Heart left ventricle (tissue), 16 donors: ENCODE measurements at places on chromosomes 2 and 18.

- no peak overlapping the region for H3K27ac ChIP-seq
- no peak overlapping the region for H3K4me3 ChIP-seq
- H3K4me1 ChIP-seq: no peaks in the 10 kb centered on the region
- no peaks in the 10 kb centered on the region for H3K27me3 ChIP-seq
Observed at GRCh38 chr18:23629444-23629946, 33.2 kb downstream of the ANKRD29 start.

DNA sequence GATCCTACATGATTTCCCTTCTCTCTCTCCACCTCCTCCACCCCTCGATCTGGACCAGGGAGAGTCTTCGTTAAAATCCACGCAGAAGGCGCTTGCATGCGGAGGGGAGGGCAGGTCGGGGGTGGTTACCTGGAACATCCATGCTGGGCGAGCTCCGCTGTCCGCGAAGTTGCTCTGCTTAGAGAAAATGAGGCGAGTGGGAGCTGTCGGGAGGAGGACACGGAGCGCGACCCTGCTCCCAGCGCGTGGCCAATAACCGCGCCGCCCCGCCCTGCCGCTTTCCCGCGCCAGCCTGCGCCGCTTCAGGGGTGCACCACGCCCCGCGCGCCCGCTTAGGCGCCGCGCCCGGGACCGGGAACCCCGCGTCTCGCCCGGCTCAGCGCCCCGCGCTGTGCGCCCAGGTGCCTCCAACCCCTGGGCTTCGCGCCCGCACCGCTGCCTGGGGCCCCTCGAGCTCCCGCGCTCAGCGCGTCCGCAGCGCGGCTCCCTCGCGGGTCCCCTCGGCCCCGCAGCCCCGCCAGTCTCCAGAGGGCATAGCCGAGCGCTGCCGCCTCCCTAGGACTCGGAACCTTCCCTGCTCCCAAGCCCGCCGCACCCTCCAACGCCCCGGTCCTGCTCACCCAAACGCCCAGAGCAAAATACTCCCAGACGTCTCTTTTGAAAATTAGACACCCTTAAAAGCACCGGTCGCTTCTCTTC lies 636 bp downstream of the CBLN2 start:
- no peaks in the 10 kb centered on the region for H3K4me1 ChIP-seq
- peaks cover 73% of the 10 kb centered on the region for H3K27me3 ChIP-seq
- H3K36me3 ChIP-seq: no peaks in the 10 kb centered on the region

- peaks cover 83% of the 10 kb centered on the region for H3K4me1 ChIP-seq
- H3K27me3 ChIP-seq: no peaks in the 10 kb centered on the region
- H3K27ac ChIP-seq: no peak overlapping the region
- no peaks in the 10 kb centered on the region for H3K36me3 ChIP-seq
- no peak for DNase-seq
- H3K4me3 ChIP-seq: no peak overlapping the region
Observed at GRCh38 chr2:74005786-74006185, 21.1 kb downstream of the TET3 start.

DNA sequence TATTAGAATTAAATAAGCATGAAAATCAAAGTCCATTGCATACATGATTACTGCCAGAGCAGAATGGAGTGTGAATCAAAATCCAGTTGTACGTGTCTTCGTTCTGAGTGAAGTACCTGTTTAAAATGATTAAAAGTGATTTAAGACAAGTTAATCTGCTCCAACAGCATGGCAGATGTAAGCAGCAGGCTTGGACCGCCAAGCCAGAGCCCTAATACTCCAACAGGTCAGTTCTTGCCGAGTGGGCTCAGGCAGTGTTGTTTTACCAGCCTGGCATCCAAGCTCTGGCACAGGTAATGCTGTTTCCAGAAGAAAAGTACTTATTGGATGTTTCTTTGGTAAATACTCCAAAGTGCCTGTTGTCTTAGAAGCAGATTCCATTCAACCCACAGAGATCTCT lies 171.4 kb upstream of the EPAS1 start:
- no peaks in the 10 kb centered on the region for H3K27me3 ChIP-seq
- no peak for DNase-seq
- H3K36me3 ChIP-seq: no peaks in the 10 kb centered on the region
- H3K4me1 ChIP-seq: peaks cover 8% of the 10 kb centered on the region
- H3K4me3 ChIP-seq: no peak overlapping the region
- no peak overlapping the region for H3K27ac ChIP-seq

DNA sequence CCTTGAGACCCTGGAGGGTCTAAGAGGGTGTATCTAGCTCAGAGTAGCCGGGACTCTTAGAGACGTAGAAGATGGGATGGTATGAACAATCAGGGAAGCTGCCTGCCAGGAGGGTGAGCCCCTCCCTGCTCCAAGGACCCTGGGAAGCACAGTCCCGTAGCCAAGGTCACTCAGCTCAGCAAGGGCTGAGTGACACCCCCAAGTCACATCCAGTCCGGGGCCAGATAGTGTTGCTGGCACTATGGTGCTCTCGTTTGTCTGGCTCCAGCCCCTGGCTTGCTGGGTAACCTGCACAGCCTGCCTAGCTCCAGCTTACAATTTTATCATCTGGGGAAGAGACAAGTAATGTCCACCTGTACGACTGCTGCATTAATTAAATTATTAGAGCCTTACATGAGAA lies 22.3 kb downstream of the REEP1 start:
- H3K36me3 ChIP-seq: no peaks in the 10 kb centered on the region
- peak overlapping the region; percentile 77 for H3K27ac ChIP-seq
- DNase-seq: no peak
- no peaks in the 10 kb centered on the region for H3K27me3 ChIP-seq
- H3K4me1 ChIP-seq: peaks cover 3% of the 10 kb centered on the region

GRCh38 chr2:152094014-152094413 lies 4.8 kb downstream of the CACNB4 start:
- no peak overlapping the region for H3K27ac ChIP-seq
- no peak for DNase-seq
- H3K27me3 ChIP-seq: no peaks in the 10 kb centered on the region
- no peak overlapping the region for H3K4me3 ChIP-seq
- no peaks in the 10 kb centered on the region for H3K36me3 ChIP-seq

GRCh38 chr2:161241894-161242293 lies 66.3 kb upstream of the PSMD14 start:
- no peaks in the 10 kb centered on the region for H3K27me3 ChIP-seq
- no peak overlapping the region for H3K27ac ChIP-seq
- no peak overlapping the region for H3K4me3 ChIP-seq
- peaks cover 22% of the 10 kb centered on the region for H3K4me1 ChIP-seq
- no peaks in the 10 kb centered on the region for H3K36me3 ChIP-seq

- H3K27me3 ChIP-seq: no peaks in the 10 kb centered on the region
- H3K4me3 ChIP-seq: no peak overlapping the region
- DNase-seq: no peak
- H3K27ac ChIP-seq: peak overlapping the region; percentile 85
- H3K4me1 ChIP-seq: peaks cover 17% of the 10 kb centered on the region
- H3K36me3 ChIP-seq: peaks cover 3% of the 10 kb centered on the region
Observed at GRCh38 chr2:30514134-30514847, 67.2 kb downstream of the LCLAT1 start.

GRCh38 chr18:57430079-57431001 lies 4.8 kb upstream of the ONECUT2 start:
- H3K27me3 ChIP-seq: peaks cover 60% of the 10 kb centered on the region
- H3K36me3 ChIP-seq: no peaks in the 10 kb centered on the region
- no peak overlapping the region for H3K4me3 ChIP-seq

DNA sequence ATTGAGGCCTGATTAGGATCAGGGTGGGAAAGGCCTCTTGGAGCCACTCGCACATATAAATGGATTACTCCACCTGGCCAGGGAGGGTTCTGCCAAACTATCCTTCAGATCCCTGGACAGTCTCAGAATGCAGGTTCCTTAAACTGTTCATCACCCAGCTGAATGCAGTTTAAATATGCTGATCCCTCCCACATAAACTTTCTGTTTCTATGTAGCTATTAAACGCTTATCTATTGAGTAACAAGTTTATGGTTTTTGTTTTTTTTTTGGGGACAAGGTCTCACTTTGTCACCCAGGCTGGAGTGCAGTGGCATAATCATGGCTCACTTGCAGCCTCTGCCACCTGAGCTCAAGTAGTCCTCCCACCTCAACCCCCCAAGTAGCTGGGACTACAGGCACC lies 1.9 kb downstream of the CAD start:
- no peaks in the 10 kb centered on the region for H3K27me3 ChIP-seq
- peaks cover 9% of the 10 kb centered on the region for H3K4me1 ChIP-seq
- H3K27ac ChIP-seq: no peak overlapping the region
- H3K4me3 ChIP-seq: no peak overlapping the region

DNA sequence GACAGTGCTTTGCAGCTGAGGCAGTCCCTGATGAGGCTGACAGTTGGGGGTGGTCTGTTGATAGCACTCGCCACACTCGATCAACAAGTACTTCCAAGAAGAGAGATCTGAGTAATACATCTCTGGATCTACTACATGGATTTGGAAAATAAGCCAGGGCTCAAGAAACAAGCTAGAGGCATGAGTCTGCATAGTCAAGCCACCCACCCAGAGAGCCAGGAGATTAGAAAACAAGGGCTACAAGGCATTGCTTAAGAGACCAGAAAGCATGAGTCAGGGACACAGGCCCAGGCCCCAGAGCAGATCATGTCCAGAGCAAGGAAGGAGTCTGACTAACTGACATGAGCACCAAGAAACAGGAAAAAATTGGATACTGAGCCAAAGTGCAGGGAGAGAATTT lies 196.9 kb upstream of the CWC22 start:
- no peak overlapping the region for H3K4me3 ChIP-seq
- H3K36me3 ChIP-seq: no peaks in the 10 kb centered on the region
- no peaks in the 10 kb centered on the region for H3K27me3 ChIP-seq
- H3K27ac ChIP-seq: no peak overlapping the region
- DNase-seq: no peak
- H3K4me1 ChIP-seq: no peaks in the 10 kb centered on the region

GRCh38 chr18:39486268-39486667 lies 1920.7 kb upstream of the CELF4 start:
- H3K27ac ChIP-seq: no peak overlapping the region
- no peaks in the 10 kb centered on the region for H3K4me1 ChIP-seq
- H3K36me3 ChIP-seq: no peaks in the 10 kb centered on the region
- H3K4me3 ChIP-seq: no peak overlapping the region
- DNase-seq: no peak
- no peaks in the 10 kb centered on the region for H3K27me3 ChIP-seq

DNA sequence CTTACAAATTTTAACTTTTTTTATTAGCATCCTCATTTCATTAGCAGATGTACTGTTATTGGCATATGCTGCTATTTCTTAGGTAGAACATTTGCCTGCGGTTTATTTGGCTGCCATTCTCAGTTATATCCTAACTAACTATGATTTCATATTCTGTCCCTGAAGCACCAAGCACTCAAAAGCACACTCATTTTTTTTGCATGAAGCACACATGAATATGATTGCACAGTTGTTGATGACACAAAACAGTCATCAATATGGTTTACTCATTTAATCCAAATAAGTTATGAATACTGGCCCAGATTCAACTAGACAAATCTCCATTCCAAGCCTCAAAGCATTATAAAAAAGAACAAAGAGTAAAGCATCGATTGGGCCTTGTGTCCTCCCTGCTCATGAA lies 129.4 kb upstream of the CNTNAP5 start:
- H3K4me1 ChIP-seq: no peaks in the 10 kb centered on the region
- no peak for DNase-seq
- H3K36me3 ChIP-seq: no peaks in the 10 kb centered on the region
- no peak overlapping the region for H3K4me3 ChIP-seq
- H3K27me3 ChIP-seq: no peaks in the 10 kb centered on the region
- no peak overlapping the region for H3K27ac ChIP-seq

- peaks cover 6% of the 10 kb centered on the region for H3K4me1 ChIP-seq
- no peaks in the 10 kb centered on the region for H3K36me3 ChIP-seq
- no peak overlapping the region for H3K4me3 ChIP-seq
- H3K27me3 ChIP-seq: no peaks in the 10 kb centered on the region
Observed at GRCh38 chr18:9835113-9835755, 50.5 kb upstream of the TXNDC2 start.

- no peaks in the 10 kb centered on the region for H3K4me1 ChIP-seq
- no peaks in the 10 kb centered on the region for H3K36me3 ChIP-seq
- H3K4me3 ChIP-seq: peak overlapping the region; percentile 53
- no peaks in the 10 kb centered on the region for H3K27me3 ChIP-seq
Observed at GRCh38 chr2:24920809-24921441, 888 bp upstream of the ADCY3 start.

- H3K4me3 ChIP-seq: no peak overlapping the region
- no peak overlapping the region for H3K27ac ChIP-seq
- no peaks in the 10 kb centered on the region for H3K36me3 ChIP-seq
- no peaks in the 10 kb centered on the region for H3K4me1 ChIP-seq
- H3K27me3 ChIP-seq: peaks cover 9% of the 10 kb centered on the region
Observed at GRCh38 chr18:61900504-61901281, 7.9 kb upstream of the RNF152 start.

- no peak for DNase-seq
- H3K27ac ChIP-seq: no peak overlapping the region
- H3K4me1 ChIP-seq: peaks cover 5% of the 10 kb centered on the region
- no peaks in the 10 kb centered on the region for H3K36me3 ChIP-seq
- H3K4me3 ChIP-seq: no peak overlapping the region
Observed at GRCh38 chr2:29269765-29270109, 154.5 kb downstream of the CLIP4 start.

DNA sequence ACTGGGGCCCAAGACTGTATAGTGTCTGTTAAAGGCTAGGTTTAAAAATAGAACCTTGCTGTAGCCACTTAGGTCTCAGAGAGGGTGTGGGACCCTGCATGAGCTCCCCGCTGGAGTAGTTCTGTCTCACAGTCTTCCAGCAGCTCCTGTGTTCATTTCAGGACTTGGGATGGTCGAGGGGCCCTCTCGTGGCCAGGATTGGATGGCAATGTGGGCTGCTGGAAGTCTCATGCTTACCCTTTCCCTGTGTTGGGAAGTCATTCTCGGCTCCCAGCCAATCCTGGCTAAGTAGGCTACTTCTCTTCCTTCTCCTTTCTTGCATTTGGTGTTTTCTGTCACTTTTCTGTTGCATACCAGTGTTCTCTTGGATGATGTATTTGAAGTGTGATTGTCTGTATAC lies 284.0 kb upstream of the GCFC2 start:
- no peak for DNase-seq
- no peaks in the 10 kb centered on the region for H3K36me3 ChIP-seq
- no peaks in the 10 kb centered on the region for H3K4me1 ChIP-seq

DNA sequence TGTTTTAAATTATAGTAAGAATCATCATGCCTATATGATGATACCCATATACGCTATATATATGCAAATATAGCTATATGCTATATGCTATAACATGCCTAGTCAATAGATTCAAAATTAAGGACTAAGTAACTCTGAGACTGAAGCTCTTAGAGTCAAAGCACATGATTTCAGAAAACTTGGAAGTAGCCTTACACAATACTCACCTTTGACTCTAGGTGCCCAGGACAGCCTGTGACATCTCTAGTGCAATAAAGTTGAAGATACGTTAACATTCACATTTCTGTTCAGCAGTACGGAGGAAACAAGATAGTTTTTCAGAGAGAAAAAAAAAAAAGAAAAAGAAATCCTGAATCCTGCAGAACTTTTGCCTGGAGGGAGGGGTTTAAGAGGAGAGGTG lies 149.7 kb upstream of the PIK3C3 start:
- no peak overlapping the region for H3K27ac ChIP-seq
- H3K36me3 ChIP-seq: no peaks in the 10 kb centered on the region
- H3K4me3 ChIP-seq: no peak overlapping the region
- no peaks in the 10 kb centered on the region for H3K4me1 ChIP-seq
- DNase-seq: no peak

DNA sequence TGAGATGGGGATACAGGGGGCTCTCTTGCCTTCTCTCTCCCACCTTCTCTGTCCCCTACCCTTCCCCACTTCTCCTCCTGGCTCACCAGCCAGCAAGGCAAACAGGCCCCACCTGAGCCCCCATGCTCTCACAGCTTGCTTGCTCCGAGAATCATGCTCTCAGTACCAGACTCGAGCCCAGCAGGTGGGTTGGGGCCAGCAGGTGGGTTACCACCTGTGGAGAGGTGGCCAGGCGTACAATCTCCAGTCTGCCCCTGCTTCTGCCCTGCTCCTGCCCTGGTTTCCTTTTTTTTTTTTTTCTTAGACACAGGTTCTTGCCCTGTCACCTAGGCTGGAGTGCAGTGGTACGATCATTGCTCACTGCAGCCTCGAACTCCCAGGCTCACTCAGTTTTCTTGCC lies 214.5 kb downstream of the SH3RF3 start:
- peaks cover under 1% of the 10 kb centered on the region for H3K4me1 ChIP-seq
- H3K27me3 ChIP-seq: no peaks in the 10 kb centered on the region
- no peak overlapping the region for H3K4me3 ChIP-seq
- H3K27ac ChIP-seq: no peak overlapping the region
- no peak for DNase-seq
